Esophagus squamous epithelium (tissue), 5 donors: ENCODE measurements at places on chromosomes 2 and 18.

DNA sequence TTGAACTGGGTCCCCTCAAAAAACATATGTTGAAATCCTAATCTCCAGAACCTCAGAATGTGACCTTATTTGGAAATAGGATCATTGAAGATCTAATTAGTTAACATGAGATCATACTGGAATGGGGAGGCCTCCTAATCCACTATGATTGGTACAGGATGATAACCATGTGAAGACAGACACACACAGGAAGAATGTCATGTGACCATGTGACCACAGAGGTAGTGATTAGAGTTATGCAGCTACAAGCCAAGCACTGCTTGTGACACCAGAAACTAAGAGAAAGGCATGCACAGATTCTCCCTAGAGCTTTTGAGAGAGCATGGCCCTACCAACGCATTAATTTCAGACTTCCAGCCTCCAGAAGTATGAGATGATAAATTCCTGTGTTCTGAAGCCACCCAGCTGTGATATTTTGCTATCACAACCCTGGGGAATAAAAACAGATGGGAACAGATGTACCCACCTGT, 47.0 kb upstream of the TGIF1 start:
- no peak for DNase-seq

GRCh38 chr18:45891806-45892205, 66.3 kb downstream of the SIGLEC15 start:
- no peak for DNase-seq

DNA sequence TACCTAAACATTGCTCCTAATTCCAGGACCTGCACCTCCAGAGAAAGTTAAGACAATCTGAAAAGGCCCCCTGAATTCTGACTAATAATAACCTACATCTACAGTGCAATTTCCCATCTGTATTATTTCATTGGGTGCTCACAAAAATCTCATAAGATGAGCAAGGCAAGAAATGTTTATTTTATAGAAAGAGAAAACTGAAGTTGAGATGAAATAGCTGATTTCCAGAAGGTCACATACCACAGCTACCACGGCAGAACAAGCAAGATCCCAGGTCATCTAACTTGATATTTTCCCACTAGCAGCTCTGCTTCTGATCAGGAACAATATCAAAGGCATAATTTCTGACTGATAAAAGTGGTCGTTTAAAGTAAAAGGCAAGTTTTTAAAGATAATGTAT, 105.8 kb upstream of the COL5A2 start:
- no peak for DNase-seq

GRCh38 chr18:2325308-2325849, 245.9 kb downstream of the METTL4 start:
- no peak for DNase-seq

- DNase-seq, result no peak
Measured at GRCh38 chr18:25561918-25562317, 210.0 kb upstream of the ZNF521 start.

DNA sequence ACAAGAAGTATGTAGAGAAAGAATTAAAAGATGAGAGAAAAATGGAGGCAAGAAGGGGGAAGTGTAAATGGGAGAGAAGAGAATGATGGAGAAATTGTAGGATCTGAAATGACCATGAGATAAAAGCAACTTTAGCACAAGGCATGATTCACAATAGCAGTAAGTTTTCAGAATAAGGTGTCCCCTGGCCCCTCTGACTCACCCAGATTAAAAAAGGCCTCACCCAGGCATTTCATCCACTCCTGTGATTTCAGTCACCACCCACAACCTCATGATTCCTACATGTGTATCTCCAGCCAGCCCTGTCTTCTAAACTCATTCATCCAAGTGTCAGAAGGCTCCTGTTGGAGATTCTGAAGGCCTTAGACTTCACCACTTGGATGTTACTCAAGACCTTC, 56.6 kb downstream of the SP100 start:
- no peak for DNase-seq

GRCh38 chr2:157468931-157469708, 25.2 kb upstream of the CYTIP start:
- no peak for DNase-seq

DNA sequence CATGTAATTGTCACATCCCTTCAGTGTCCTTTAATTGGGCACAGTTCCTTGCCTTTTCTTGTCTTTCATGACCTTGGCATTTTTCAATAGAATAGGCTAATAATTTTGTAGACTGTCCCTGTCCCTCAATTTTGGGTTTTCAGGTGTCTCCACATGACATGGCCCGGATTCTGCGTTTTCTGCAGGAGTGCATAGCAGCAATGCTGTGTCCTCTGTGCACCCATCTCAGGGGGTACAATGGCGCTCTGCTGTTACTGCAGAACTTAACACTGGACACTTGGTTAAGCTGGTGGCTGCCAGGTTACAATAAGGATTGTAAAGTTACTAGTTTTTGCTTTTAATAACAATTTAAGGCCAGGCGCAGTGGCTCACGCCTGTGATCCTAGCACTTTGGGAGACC, 51.3 kb downstream of the INPP5D start:
- DNase-seq, result no peak

DNA sequence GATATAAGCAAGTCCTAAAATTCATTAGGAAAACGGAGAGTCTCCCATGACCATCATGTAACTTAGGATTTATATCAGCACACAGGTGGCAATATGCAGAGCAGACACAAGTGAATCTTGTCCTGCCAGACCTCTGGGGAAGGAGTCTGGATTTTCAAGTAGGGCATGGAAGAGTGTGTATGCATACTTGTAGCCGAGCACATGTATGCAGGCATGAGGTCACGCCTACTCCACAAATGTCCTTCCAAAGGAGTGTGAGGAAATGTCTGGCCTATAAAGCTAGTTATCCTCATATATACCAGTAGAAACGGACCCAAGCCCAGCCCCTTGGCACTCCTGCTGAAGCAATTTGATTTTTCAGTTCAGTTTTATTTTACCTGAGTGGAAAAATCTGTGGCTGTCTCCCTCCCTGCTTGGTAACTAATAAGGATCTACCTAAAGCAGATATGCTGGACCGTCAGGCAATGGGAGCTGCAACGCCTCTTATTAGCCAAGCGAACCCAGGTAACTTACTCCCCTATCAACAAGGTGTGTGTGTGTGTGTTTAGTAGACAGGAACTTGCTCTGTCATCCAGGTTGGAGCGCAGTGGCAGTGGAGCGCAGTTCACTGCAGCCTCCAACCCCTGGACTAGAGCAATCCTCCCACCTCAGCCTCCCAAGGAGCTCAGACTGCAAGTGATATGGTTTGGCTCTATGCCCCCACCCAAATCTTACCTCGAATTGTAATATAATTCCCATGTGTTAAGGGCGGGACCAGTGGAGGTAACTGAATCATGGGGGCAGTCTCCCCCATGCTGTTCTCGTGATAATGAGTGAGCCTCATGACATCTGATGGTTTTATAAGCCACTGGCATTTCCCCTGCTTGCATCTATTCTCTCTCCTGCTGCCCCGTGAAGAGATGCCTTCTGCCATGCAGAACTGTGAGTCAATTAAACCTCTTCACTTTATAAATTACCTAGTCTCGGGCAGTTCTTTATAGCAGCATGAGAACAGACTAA, 2.8 kb downstream of the STAT1 start:
- DNase-seq, result no peak

DNA sequence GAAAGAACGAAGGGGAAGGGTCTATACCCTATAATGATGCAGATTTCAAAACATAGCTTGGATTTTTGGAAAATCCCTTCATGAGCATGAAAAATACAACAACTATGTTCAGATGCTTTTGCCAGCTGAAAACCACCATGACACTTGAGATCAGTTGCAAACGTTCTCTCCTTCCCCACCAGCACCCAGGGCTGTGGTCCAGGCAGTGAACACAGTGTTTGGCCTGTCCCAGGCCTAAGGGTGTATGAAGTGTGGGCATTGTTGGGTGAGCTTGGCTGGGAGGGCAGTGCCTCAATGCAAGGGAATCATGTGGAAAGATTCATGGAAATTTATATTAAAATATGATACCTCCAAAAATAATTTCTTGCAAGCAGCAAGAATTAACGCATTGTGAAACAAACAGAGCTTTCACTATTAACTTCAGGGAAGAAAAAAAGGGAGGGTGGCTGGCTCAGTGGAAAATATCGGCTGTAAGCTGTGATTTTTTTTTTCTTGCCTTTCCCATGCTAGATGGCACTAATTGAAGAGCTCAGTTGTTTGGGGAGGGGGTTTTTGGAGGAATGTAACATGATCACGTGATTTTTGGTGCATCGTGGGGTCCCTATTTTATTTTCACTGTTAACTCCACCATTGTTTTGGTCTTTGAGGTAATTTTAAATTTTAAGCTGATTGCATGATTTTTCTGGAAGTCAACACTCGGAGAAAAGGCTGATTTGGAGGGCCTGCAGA, 52.0 kb downstream of the CDC42EP3 start:
- no peak for DNase-seq

DNA sequence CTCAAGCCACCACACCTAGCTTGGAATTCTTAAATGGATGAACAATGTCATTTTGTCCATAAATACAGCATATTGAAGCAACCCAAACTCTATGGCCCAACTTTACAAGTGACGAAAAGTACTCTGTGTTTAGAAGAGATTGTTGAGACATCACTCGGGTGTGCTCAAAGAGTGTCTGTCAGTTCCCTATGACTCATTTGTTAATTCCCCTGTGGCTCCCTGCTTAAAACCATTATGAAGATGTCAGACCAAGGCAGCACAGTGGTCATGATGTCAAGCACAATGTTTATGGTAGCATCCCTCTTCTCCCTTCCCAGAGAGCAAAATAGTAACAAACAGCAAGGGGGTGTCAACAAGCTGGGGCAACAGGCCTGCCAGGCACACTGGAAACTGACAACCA, 3.0 kb downstream of the LYG1 start:
- no peak for DNase-seq

DNA sequence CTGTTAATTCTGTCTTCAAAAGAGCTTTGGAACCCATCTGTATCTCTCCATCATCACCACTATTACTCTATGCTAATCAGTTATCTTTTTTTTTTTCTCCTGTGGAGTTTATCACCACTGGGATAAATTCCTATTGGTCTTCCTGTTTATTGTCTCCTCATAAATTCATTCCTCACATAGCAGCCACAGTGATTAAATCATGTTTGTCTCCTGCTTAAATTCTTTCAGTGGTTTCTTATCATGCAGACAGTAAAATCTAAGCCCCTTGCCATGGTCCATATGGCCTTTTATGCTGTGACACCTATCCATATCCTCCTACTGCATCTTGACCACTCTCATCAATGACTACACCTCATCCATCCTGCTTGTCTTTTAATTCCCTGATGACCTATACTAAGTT, 239.8 kb upstream of the ZEB2 start:
- DNase-seq, result no peak

- DNase-seq, result no peak
Measured at GRCh38 chr18:72704202-72704601, 160.1 kb upstream of the CBLN2 start.
